ENCODE measurements at places on chromosomes 2 and 18.

DNA sequence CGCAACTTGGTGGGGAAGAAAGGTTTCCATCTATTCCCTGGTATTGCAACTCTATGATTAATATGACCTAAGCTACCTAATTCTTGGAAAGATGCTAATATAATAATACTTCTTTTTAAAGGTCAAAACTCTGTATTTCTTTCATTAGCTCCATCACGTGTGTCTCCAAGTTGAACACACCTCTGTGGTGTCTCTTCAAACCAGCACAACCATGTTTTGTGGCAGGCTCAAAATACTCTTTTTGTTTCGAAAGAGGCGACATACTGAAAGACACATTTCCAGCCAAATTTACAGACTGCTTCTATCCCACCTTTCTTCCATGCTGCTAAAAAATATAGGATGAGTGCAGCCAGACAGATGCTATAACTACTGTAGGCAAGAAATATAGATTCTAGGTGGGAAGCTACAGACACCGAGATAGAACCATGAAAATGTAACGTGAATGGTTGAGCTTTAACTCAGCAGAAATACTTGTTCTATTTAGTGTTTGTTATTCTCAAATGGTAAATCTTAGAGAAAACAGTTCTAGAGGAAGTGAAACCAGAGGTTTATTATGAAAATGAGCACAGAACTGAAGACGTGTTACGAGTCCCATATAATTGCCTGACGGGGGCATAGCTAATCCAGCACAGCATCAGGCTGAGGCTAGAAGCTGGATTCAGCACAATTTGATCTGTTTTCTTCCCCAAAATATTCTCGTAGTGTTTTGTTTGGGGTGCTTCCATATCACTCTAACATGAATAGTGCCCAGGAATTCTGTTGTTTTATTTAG, 991.5 kb upstream of the FANCL start:
- DNase-seq = no peak

DNA sequence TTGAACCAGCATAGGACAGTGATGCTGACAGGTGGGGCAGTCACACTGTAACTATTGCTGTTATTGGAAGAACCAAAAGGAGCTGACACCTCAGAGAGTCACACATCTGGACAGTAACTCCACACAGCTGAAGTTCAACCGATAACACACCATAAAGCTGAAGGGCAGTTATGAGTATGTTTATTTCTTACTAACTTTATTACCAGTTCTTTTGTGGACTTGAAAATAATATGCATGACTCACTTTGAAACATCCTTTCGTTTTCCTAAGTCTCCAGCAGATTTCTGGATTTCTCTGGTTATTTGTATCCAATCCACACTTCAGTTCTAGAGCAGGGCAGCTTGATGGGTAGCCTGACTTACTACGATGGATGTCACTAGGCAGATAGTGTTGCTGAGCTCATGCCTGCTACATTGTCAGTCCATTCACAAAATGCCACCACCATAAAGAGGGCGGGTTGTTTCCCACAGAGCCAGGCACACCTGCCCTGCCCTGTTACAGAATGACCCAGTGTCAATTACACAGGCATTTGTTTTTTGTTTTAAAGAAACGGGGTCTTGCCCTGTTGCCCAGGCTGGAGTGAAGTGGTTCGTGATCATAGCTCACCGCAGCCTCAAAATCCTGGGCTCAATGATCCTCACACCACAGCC, 8.4 kb upstream of the AGBL5 start:
- DNase-seq = no peak

DNA sequence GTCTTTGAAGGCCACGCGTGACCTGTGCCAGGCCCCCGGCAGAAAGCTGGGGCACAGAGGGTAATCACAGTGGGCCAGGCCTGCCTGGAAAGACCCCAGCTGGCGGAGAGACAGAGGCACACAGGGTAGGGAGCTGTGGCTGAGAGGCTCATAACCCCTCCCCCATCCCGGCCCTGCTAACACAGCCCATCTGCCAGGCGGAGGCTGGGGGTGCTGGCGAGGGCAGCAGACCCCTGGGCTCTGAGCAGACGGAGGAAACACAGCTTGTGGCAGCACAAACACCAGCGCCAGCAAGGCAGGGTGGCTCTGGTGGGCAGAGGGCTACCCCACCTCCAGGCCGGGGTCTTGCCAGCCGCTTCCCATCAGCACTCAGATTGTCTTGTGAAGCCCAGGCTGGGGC, 19.0 kb downstream of the HS6ST1 start:
- DNase-seq = no peak

GRCh38 chr2:51650769-51651168, 618.8 kb upstream of the NRXN1 start:
- no peak for DNase-seq

DNA sequence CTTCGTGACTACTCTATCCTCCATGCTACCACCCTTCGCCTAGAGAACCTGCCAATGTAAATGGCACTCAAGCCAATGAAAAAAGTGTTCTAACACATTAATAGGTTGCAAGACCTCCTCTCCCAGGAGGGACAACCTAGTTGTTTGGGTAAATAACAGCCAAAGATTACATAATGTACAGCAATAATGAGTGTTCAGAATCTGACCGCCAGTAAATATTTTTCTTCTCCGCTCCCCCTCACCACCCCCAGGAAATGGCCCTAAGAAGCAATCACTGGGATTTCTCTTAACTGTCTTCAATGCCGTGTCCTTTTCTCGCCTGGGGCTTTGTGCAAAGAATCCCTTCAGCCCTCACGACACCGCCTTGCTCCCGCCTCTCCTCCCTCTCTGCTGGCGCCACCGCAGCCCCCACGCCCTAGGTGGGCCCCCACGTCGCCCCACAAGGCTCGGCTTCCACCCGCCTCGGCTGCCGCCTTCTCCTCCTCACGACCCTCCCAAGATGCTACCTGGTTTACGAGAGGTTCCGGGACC, 458 bp downstream of the HYCC2 start:
- DNase-seq = no peak

GRCh38 chr2:240591226-240591625, 4.7 kb downstream of the CAPN10 start:
- no peak for DNase-seq

DNA sequence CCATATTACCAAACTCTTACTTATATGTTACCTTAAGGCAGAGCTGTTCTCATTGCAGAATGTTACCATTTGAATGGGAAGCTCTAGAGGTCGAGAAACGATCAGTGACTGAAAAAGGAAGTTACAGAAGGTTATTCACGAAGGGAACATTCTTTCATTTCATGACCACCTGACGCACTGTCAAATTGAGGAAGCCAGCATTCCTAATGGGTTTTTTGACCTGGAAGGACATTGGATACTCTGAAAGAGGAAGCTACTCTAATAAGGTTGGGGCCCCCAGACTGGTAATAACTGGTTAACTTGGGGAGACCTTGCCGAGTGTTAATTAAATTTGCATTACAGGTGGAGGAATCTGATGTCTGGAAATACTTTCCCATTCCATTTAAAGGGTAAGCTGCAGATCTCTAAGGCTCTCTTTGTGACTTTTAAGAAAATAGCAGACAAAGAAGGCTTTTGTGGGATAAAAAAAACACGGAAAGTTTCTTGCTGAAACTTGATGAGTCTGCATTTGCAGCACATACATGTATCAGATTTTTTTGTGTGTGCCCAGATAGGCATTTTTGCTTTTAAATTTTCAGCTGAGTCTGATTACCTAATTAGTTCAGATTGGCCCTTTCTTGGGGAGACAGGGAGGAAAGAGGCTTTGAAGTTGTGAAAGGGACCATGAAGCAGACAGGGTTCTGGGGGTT, 137.1 kb downstream of the LTBP1 start:
- DNase-seq = no peak

DNA sequence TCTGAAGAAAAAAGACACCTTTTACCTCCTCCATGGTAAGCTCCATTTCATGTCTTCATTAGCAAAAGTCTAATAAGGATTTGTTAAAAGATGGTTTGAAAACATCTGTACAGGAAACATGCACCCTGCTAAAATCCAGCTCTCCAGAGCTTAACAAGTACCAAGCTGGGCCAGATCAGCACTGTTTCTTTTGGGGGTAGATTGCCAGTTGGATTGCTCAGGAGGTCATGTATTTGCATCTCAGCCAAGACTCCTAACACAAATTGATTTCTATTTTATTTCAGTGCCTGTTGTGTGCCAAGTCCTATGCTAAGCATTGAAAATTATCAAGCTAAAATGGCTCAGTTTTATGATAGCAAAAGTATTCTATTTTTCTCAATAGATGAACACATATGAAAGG, 3.4 kb upstream of the TMEM182 start:
- no peak for DNase-seq

DNA sequence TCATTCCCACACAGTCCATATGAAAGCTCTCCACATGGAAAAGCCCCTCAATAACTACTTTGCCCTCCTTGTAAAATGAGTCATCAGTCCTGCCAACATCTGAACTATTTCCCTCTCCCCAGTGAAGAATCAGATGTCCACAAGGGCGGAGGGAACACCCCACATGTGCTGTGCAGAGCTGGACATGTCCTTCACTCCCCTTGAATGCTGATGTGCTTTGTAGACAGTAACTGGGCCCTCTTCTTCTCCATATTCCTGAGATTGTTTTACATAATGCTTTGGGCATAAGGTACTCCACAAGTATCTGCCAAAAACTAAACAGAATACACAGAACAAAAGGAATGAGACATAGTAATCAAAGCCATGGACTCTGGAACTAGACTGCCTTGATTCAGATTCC, 879.4 kb downstream of the BCL11A start:
- no peak for DNase-seq

- no peak for DNase-seq
These were observed 19.6 kb downstream of the NDUFAF7 start for GRCh38 chr2:37250869-37251740.

GRCh38 chr2:219378163-219378851, 9.4 kb downstream of the DNPEP start:
- no peak for DNase-seq

DNA sequence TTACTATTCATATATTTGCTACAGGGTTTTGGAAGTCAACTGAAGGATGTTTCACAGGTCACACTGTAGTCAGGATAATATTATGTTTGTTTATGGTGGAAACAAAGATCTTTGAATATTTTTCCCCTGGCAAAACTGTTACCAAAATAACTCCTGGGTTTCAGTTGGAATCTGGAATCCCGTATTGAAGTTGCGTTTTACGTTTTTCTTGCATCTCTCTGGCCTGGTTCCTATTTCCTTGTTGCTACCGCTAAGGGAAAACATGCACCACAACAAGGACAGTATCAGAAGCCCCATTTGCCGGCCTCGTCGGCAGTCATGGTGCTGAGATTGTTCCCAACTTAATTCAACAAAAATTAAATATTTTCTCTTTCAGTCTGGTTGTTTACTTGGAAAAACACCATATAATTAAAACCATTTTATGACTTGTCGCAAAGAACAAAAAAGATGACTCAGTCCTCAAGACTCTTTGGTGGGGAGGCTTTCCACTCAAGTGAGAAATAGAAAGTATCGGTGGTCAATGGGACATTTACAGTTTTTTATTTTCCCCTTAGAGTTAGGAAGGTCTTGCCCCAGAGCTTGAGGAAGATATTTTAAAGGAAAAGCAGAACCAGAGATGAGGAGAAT, 42.3 kb downstream of the EN1 start:
- DNase-seq = no peak

DNA sequence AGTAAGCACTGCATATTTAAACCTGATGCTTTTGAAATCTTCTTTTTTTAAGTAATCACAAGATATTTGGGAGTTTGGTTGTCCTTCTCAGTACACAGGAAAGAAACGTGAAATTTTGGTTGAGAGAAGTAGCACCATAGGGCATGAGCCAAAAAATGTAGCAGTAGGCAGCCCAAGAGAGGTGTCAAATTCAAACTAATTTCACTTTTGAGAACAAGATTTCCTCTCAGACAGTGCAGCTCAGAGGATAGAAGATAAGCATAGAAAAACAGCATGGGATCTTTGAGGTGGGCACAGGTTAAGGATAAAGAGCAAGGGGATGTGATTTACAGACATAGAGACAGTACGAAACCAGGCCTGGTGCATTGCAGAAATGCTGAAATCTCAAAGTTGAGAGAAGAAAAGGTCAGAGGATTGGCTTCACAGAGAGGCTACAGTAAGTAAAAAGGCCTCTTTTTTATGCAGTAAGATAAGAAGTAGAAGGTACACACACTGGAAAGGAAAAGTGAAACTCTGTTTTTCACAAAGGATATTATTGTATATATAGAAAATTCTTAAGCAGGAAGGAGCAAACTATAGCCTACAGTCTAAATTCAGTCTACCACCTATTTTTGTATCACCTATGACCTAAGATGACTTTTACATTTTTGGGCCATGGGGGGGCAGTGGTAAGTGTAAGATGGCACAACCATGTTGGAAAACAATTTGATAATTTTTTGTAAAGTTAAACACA, 89.8 kb downstream of the PKP4 start:
- DNase-seq = no peak

GRCh38 chr2:17657759-17658158, 95.9 kb downstream of the SMC6 start:
- DNase-seq = no peak

Data from CD8-positive, alpha-beta T cell (primary cell).